ENCODE measurements at places on chromosomes 5 and 9. TPM values are rescaled to one million over a fixed set of nuclear protein-coding genes. Genes with fewer than 3 reads are reported as not detected.

GRCh38 chr9:38643815-38644173, 23.4 kb upstream of the ANKRD18A start:
- no peak for DNase-seq

- DNase-seq: no peak
Measured at GRCh38 chr9:37972351-37972848, 68.5 kb upstream of the SLC25A51 start.

DNA sequence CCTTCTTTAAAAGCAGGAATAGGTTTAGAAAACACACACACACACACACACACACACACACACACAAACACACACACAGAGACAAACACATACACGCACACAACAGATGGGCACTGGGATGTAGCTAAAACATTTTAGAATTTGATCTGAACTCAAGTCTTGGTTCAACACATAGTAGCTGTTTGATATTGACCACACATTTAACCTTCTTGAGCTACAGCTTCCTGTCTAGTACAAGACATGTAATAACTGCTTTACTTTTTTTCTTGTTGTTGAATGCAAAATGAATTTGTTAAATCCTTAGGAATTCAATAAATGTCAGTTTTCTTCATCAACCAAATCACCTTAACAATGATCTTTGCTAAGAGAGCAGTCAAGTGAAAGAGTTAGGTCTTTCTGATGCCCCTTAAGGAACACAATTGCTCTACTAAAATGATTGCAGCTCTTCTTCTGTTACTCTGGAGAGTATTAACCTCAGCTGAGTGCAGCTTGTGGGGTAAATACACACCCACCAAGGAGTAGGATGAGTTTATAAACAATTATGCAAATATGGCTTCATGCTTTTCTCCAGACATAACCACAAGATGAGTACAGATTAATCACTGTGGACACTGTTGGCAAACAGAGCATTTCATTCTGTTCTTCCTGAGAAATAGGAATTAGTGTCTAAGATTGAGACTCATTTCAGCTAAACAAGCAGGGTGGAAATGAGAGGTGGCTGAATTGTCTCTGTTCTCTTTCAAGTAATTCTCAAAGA, 302.9 kb upstream of the PAPPA start:
- no peak for DNase-seq

DNA sequence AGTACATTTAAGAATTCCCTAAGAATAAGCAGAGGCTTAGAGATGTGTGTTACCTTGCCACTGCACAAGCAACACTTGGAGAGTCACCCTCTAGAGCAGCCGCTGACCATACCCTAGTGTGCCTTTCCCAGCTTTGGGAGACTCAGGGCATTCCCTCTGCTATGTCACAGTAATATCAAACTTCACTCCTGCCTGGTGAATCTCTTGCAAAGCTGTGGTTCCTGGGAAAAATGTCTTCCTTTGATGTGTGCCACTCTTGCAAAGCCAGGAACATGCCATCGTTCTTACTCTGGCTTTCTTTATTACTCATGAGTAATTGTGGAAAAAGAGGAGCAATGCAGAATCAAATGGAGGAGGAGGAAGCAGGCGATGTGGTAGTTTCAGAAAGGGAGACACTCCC, 173.2 kb downstream of the CCDC192 start:
- DNase-seq: no peak

- no peak for DNase-seq
Measured at GRCh38 chr9:81665322-81665871, 23.9 kb downstream of the TLE1 start.

- DNase-seq: no peak
Measured at GRCh38 chr5:53037141-53037859, 48.1 kb downstream of the ITGA2 start.

GRCh38 chr9:136429683-136430491, 9.8 kb downstream of the INPP5E start:
- DNase-seq: no peak

- DNase-seq: no peak
Measured at GRCh38 chr5:93577854-93578812, 2.9 kb downstream of the NR2F1-AS1 start.

- no peak for DNase-seq
Measured at GRCh38 chr9:125397736-125398135, 136.1 kb downstream of the GAPVD1 start.

DNA sequence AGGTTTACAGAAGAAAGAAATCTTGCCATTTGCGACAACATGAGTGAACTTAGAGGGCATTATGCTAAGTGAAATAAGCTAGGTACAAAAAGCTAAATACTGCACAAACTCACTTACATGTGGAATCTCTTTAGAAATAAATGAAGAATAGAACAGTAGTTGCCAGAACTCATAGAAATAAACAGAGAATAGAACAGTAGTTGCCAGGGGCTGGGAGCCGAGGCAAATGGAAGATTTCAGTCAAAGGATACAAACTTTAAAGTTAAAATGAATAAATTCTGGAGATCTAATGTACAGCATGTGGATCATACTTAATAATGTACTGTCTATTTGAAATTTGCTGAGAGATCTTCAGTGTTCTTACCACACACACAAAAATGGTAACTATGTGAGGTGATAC, 63.4 kb downstream of the FAM81B start:
- no peak for DNase-seq

- no peak for DNase-seq
Measured at GRCh38 chr9:115770521-115770920, 383.1 kb upstream of the PAPPA start.

DNA sequence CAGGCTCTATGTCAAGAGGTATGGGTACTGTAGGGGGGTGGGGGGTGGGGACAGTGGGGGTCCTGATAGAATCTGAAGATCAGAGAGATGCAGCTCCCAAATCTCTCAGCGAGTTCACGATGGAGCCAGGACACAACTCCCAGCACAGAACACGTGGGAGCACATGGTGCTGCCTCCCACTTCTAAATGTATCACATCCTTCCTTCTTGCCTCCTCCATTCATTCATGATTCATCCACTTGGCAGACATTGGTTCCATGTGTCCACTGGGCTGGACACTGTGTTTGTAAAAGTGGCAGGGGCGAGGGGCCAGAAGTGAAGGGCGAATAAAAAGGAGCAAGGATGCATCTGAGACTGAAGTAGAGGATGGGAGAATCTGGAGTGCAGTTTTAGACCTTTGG, 33.9 kb downstream of the SH3TC2 start:
- DNase-seq: no peak

GRCh38 chr9:16341177-16341576, 529.3 kb downstream of the BNC2 start:
- DNase-seq: no peak

GRCh38 chr5:14452685-14453454, 128.7 kb upstream of the OTULINL start:
- DNase-seq: no peak

DNA sequence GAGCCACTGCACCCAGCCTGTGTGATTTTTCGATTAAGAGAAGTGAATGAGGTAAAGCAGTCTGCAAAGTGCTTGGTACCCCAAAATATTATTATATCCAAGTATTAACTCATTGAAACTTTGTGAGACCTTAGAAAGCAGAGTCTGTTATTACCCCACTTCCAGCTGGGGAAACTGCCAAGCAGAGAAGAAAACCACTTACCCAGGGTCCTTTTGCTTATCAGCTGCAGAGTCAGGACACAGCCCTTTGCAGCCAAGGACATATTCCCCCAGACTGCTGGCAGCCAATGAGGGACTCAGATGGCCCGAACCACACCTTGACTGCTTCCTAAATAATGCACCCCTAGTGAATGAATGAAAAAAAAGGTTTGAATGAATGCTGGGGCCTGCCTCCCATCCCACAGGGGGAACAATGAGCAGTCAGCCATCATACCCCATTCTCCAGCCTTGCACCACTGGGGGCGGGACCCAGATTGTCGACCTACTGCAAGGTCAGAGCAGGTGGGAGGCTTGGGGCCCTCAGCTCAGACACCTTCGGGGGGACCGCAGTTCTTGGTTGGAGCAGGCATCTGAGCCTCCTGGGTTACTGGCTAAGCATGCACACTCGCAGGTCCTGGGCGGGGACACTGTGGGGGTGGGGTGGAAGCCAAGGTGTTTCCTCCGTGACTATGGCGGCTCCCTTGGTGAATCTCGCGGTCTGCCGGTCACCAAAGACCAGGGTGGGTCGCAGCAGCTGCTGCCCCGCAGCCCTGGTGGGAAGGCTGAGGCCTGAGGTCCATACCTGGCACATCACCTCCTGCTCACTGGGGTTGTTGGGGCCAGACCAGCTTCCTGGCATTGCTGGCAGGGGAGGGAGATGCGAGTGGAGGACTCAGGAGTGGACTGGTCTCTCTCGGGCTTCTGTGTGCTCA, 29.7 kb downstream of the PRRT1B start:
- DNase-seq: no peak

DNA sequence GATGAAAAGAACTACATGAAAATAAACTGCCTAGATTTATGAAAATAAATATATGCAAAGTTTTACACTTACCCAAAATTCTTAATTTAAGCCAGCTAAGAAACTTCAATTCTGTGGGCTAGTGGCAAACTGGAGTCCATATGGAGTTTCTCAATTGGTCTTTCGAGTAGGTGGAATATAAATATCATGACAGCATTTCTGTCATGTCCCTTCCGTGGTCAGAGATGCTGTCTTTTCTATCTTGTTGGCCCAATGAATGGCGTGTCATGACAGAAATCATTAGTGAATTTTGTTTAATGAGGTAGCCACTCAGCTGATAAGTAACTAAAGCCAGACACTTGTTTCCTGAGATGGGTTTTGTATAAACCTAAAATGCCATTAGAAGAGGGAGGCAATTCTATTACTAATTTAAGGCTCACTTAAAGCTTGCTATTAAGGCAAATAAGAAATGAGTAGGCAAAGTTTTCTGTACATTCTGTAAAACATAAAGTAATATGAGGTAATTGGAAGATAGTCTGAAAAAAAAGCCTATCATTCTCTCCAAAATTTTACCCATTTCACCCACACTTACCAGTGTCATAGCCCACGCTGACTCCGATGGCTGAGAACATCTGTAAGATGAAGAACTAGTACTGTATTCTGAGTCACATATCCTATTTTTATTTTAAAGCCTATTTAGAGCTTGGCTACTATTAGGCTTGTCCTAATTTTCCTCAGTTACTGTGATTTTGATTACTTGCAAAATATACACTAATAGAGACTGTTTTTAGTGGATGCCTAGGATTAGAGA, 419.3 kb upstream of the MEF2C start:
- DNase-seq: no peak

DNA sequence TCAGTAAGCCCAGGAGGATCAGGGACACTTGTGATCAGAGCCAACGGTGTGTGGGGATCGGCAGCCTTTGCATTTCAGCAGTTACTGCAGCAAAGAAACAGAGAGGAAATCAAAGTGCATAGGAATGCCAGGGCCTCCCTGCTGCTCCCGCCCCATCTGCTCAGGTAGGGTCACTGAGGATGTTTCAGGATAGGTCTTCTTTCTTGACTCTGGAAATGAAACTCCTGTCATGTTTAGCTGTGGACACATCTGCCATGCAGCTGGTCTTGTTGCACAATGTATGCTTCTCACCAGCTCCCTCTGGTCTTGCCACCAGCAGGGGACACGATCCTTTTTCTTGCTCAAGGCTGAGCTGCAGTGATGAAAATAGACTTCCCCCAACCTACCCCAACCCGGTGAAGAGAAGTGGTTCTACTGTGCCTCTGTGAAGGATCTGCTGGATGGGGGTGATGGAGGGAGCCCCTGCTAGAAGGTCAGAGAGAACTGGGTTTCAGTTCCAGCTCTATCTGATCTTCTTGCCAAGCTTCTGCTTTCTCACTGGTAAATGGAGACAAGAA, 185.2 kb upstream of the KLF4 start:
- DNase-seq: peak; percentile 74

- no peak for DNase-seq
Measured at GRCh38 chr9:117413346-117414219, 1.3 kb downstream of the ASTN2 start.

DNA sequence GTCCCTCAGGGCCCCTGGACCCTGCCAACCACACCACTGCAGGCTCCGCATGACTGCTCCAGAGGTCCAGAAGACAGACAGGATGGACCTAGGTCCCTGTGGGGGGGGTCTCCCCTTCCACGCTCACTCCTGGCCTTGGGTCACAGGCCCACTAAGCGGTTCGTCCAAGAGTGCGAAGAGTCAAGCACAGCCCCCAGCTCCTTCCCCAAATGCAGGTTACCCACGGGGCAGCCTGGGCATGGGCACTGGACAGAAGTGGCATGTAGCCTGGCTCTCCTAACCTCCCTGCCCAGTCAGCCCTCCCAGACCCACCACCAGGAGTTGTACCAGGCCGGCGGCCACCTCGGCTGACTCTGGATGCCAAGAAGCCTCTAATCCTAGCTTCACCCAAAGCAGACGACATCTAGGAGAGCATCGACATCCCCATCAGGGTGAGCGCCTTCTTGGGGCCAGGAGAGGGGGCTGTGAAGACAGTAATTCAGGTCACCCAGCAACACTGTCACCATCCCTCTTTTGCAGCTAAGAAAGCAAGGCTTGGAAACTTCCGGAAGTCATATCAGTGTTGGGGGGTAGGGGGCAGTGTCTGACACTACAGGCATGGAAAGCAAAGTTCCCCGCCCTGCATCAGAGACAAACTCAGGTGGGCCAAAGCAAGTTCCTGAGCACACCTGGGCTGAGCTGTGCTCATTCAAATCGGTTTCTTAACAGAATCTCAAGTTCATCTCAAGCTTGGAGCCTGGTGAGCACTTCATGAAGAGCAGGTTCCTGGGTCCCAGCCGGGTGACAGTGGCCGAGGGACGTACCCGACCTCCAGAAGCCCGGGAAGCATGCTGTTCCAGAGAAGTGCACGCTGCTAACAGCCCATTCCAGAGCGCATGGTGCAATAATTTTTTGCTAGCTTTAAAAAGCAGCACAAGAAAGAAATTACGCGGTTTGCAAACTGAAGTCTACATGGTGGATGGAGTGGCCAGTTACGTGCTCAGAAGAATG, 68.7 kb downstream of the SEMA4D start:
- no peak for DNase-seq

Gene TAF11L11
- total RNA-seq: not detected

Gene PCDHA9
- total RNA-seq: 1.4 TPM

Gene ROR2
- total RNA-seq: 81.7 TPM

Gene FOXD4L5
- not detected for total RNA-seq

Gene IL9
- total RNA-seq: not detected

Gene PCDHA13
- 0.54 TPM for total RNA-seq

Gene FAM153A
- total RNA-seq: 2.1 TPM

Gene PCDHB5
- total RNA-seq: 6.5 TPM

Gene ARID3C
- total RNA-seq: not detected

Gene PCDHB8
- total RNA-seq: 1.9 TPM

Measured in sigmoid colon (tissue), 7 donors.